ENCODE measurements at places on chromosomes 6 and 20.

DNA sequence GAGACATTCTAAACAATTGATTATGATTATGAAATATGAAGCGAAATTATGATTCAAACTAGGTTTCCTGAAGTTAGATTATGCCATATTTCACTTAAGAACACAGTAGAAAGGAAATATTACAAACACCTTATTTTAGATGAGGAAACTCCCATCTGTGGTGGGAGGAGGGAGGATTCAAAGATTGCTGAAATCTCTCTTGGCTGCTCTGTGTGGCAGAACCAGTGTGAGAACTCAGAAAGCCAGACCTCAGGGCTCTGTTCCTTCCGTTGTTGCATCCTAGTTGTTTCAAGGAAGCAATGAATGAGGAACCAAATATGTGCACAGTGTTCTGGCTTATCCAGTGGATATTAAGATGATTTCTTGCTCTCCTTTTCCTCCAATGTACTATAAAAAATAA lies 2.1 kb downstream of the TAAR5 start:
- DNase-seq = no peak

GRCh38 chr20:23363257-23363649 lies 1.3 kb downstream of the GZF1 start:
- DNase-seq = no peak

GRCh38 chr6:152057832-152058498 lies 250.5 kb downstream of the ESR1 start:
- no peak for DNase-seq

DNA sequence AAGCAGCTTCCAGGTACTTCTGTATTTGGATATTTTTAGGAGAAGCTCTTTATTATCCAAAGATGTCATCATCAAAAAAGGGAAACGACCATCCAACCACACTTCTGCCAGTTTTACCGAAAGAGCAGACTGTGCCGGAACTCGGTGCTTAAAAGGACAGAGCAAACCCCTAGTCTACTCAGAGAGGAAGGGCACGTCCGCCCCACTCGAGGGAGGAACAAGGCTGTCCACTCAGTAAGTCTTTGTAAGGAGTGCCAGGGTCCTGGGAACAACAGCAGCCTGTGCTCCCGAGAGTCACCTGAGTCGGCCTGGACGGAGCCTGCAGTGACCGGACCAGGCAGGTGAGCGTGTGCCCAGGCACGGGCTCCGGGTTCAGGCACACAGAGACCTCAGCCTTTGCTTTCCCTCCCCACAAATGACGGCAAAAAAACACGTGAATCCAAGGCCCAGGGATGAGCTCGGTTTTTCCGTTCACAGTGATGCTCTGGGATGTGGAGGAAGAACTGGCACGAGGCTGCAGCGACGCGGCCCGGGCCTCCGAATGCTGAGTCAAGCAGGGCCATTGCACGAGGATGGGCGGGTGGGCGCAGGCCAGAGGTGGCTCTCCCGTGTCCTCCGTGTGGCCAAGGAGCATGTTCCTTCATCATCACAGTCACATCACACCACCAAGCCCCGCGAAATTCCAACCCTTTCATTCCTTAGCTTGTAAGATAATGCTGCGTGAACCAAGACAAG lies 17.4 kb upstream of the SLCO4A1 start:
- no peak for DNase-seq

- DNase-seq = no peak
Measured at GRCh38 chr6:109091314-109092024, 3.2 kb downstream of the SESN1 start.

DNA sequence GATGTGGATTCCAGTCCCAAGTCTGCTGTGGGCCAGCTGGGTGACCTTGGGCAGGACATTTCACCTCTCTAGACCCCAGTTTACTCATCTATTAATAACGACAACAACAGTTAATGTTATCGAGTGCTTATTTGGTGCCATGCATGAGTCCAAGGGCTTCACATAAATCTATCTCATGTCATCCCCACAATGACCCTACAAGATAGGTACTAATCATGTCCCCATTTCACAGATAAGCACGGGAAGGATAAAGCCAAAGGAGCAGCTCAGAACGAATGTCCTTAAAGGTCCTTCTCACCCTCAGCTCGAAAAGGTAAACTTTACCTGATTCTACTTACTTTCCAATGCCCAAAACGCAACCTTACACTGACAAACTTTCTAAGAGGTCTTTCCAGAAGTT lies 35.7 kb downstream of the TRAM2 start:
- no peak for DNase-seq

DNA sequence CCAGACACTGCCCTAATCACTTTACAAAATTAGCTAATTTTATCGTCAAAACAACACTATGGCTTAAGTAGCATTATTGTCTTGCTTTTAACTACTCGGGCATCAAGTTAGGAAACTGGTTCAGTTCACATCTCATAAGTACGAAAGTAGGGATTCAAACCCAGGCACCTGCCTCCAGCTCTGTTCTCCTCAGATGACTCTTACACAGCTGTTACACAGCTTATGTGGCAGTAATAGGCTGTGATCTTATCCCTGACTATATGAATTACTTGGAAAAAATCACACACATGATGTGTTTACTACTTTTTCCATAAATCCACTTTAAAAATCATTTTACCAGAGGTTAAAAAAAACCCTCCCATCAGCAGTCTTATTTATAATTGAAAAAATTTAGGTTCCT lies 389.2 kb upstream of the FLRT3 start:
- DNase-seq = no peak
